Stimulated activated CD4-positive, alpha-beta T cell treated with anti-CD3 and anti-CD28 coated beads, TNF-alpha, amount 100 ng/mL, for 48 hours (primary cell): ENCODE measurements at places on chromosomes 3 and 15.
A peak's percentile ranks its signal among the peaks of the same experiment; 100 is the strongest.

- no peak for DNase-seq
Measured at GRCh38 chr15:78445875-78446274, 7.9 kb downstream of the IREB2 start.

GRCh38 chr3:60017631-60018030 is 967.8 kb upstream of the CFAP20DC start:
- DNase-seq, result peak; percentile 65

GRCh38 chr3:189186101-189186500 is 14.3 kb downstream of the TPRG1 start:
- no peak for DNase-seq

- no peak for DNase-seq
Measured at GRCh38 chr15:70576276-70576675, 187.1 kb downstream of the UACA start.

DNA sequence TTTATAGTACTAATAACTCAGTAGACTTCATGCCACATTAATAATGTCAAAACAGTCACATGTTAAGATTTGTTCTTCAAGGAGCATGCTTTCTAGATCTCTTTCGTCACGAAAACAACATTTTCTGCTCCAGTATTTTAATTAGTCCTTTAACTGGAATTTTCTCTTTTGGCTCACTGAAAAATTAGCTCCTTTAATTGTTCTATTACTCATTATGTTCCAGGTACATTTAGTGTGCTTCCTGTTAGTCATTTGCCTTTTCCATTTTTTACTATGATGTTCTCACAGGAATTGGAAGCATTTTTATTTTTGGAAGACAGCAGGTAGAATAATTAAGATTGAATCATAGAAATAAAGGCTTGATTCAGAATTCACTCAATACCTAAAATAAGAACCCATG is 111.2 kb downstream of the SLC9A9 start:
- DNase-seq, result no peak
